ENCODE measurements at places on chromosomes 16 and 17. TPM values are rescaled to one million over a fixed set of nuclear protein-coding genes. Genes with fewer than 3 reads are reported as not detected.

CDH15 gene
- total RNA-seq, result not detected

ACSM5 gene
- 0.12 TPM for total RNA-seq

CMTM4 gene
- 35.1 TPM for total RNA-seq

NTN1 gene
- total RNA-seq, result 1.2 TPM

Data from epithelial cell of proximal tubule (primary cell).